ENCODE measurements at places on chromosomes 1 and 21.

GRCh38 chr1:117205368-117205767 lies 5.4 kb downstream of the VTCN1 start:
- no peak for DNase-seq

DNA sequence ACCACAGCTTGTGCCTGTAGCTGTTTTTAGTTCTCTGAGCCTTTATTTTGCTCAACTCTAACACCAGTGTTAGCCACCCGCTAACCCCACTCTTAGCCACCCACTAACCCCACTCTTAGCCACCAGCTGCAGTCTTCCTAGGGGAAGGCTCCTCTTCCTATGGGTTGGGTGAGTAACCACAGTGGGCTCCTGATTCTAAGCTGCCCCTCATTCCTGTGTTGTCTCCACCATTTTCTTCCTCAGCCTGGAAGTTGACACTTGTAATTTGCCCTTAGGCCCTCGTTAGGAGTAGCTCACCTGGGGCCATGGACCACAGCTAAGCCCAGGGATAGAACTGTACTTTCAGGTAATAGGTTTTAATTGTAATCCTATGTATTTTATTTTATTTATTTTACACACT lies 782.9 kb upstream of the TPTE start:
- DNase-seq, result no peak

DNA sequence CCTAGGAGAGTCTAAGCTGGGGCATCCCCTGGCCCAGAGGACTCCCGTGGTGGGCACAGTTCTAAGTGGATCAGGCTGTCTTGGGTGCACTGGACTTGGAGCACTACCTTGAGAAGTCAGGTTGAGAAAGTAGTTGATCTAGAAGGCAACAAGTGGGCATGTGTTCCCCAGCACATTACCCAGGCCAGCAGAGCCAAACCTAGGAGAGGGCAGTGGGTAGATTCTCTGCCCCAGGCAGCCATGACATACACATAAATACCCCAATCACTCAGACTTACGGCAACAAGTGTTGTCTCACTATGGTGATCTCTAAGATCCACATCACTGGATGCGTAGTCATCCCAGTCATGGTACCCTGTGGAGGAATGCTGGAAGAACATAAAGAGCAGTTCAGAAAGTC lies 1.6 kb upstream of the PMF1 start:
- DNase-seq, result no peak

GRCh38 chr1:5640845-5641244 lies 351.4 kb downstream of the NPHP4 start:
- no peak for DNase-seq

GRCh38 chr1:24451746-24452145 lies 36.1 kb downstream of the NIPAL3 start:
- no peak for DNase-seq

DNA sequence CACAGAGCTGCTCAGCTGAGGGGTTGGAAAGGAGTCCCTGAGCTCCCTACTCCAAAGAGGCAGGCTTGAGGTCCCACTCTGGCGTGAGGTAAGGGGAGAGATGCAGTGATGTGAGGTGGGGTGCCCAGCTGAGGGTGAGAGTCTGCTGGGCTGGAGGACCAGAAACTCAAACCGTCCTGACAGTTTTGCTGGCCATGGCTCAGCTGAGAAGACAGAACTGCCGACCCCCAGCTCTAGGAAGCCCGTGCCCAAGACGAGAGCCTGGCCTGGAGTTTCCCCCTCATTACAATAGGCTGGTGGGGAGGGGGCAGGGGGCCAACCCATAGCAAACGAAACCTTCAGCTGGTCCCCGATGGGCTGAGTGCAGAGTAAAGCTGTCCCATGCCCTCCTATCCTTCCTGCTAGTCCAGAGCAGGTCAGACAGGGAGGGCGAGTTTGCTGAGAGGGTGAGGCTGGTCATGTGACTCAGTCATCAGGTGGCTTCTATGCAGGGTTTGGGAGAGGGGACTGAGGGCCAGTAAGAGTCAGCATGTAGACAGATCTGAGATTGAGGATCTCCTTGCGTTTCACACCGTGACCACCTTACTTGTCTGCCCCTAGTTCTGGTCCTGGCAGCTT lies 129.3 kb downstream of the PRDM2 start:
- DNase-seq, result no peak

- DNase-seq, result no peak
Measured at GRCh38 chr1:48617252-48617651, 145.2 kb upstream of the SPATA6 start.

DNA sequence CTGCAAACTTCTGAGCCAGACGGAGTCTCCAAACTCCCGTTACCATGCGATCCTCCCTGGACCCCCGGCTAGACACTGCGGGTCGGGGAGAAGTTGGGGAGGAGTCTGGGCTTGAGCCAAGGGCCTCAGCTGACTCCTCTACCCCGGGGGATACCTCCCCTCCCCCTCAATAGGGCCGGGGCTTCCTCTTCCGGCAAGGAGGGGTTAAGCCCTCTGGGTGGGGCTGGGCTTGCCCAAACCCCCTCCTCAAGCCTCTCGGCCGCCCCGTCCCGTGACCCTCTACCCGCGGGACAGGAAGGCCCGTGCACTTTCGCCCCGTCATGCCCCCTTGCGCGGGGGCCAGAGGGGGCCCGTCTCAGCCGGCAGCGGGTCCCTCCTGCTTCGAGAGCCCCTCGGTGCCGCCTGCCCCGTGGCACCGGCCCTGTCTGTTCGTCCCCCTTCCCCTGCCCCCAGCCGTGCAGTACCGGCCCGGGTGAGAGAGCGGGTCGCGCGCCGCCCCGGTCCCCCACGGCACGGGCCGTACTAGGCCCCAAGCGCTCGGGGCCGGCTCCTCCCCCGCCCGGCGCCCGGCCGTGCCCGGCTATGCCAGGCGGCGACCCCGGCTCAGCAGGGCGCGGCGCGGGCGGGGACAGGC lies 652 bp downstream of the ARL8A start:
- no peak for DNase-seq

DNA sequence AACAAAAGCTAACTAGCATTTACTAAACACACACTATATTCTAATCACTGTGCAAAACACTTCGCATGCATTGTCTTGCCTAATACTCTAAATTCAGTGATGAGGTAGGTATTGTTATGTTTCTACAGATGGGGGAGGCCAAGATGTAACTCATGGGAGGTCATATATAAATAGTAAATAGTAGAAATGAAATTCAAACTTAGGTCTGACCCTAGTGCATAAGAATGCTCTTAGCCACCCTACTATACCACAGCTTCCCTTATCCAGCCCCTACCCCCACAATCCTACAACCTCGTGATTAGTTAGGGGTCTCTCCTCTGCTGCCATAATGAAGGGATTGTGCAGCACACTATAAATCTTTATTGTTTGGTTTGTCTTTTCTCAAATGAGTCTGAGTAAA lies 3.3 kb downstream of the PFDN2 start:
- no peak for DNase-seq

DNA sequence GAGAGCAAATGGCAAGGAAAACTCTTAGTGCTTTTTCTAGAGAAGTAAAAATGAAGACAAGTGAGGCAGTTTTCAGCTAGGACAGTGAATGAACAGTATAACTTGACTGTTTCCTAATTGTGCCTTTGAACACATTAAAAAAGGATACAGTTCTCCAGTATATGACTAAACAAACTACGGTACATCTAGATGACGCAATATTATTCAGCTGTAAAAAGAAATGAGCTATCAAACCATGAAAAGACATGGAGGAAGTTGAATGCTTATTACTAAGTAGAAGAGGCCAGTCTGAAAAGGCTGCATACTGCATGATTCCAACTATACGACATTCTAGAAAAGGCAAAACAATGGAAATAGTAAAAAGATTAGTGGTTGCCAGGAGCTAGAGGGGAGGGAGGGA lies 206.3 kb downstream of the SIPA1L2 start:
- no peak for DNase-seq

DNA sequence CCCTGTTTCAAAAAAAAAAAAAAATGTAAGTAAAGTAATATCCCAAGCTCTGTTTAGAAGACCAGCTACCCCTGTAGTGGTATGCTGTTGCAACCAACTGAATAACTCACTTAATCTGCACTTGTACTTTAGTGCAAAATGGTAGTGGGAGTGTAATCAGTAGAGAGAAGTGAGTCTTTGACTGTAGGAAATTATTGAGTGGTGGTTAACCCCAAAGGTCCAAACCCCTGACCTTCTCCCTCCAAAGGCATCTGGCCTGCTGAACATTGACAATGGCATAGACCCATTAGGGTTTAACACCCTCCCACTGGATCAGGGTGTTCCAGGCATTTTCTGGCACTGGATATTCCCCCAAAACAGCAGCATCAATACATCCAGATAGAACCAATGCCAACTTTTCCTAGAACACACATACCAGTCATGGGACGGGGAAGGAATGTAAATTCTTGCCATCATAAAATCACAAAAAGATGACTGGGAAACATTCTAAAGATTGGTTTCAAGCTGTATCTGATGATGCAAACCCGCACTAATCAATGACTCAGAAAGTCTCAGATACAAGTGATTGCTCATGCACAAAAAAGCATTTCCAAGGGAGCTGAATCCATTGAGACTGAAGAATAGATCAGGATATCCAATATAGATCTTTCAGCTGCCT lies 110.3 kb downstream of the MRPL39 start:
- DNase-seq, result no peak

GRCh38 chr1:212545941-212546635 lies 62.5 kb upstream of the ATF3 start:
- DNase-seq, result no peak

GRCh38 chr1:113786069-113786468 lies 26.2 kb downstream of the RSBN1 start:
- DNase-seq, result no peak

GRCh38 chr1:163241746-163242145 lies 39.0 kb upstream of the RGS5 start:
- no peak for DNase-seq

DNA sequence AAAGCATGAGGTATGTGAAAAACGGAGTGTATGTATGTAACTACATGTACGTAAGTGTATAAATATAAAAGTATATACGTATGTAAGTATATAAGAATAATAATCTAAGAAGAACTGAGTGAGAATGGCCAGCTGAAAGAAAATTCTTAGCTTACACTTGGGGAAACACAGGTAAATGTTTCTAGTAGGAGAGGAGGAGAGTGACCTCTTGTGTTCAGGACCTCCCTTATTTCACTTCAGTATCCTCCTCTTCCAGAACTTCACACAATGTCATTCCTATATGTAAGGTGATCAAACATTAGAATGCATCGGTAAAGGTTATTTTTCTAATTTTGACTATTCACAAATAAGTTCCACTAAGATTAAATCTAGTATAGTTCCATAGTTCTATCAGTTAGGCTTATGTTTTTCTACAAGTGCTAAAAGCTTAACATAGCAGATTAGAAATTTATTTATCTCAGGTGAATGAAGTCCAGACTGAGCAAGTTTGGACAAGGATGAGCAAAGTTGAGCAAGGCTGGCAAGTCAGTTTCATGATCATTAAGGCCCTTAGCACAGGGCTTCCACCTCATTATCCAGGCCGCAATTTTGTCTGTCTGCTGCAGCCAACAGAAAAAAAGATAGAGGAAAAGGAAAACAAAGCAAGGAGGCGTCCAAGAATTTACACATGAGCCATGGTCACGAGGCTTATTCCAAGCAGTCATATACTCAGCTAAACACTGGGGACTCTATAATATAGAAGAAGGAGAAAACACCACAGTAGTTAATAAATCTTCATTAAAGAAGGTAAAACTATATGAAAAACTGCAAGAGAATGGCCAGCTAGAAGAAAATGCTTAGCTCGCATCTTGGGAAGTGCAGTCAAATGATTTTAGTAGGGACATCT lies 7.1 kb upstream of the MROH9 start:
- no peak for DNase-seq

GRCh38 chr1:17893891-17894631 lies 138.9 kb downstream of the ACTL8 start:
- no peak for DNase-seq

DNA sequence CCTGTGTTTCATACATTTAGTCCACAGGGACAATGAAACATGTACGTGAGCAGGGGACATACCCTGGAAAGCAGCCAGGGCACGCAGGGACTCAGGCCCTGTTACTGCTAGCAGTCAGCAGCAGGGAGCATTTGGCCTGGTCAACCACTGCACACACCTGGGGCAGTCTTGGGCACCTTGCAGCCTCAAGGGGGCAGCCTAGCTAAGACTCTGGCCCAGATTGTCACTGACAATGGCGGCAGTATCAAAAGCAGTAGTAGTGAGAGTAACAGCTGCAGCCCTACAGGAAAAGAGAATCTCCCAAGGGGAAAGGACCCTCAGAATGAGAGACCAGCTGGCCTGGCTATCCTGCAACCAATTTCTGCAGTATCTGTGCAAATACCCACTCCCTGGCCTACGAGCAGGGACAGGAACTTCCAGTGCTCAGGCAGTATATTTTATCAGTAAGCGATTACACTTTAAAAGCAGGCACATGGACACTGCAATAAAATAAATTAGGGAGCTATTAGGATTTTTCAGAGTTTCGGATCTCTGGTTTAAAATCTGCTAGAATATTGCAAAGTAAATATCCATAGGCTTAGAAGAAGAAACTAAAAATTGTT lies 475.6 kb downstream of the LTN1 start:
- DNase-seq, result peak; percentile 12

- no peak for DNase-seq
Measured at GRCh38 chr1:163231385-163231784, 28.7 kb upstream of the RGS5 start.

GRCh38 chr1:178599745-178600144 lies 86.8 kb downstream of the TEX35 start:
- no peak for DNase-seq

DNA sequence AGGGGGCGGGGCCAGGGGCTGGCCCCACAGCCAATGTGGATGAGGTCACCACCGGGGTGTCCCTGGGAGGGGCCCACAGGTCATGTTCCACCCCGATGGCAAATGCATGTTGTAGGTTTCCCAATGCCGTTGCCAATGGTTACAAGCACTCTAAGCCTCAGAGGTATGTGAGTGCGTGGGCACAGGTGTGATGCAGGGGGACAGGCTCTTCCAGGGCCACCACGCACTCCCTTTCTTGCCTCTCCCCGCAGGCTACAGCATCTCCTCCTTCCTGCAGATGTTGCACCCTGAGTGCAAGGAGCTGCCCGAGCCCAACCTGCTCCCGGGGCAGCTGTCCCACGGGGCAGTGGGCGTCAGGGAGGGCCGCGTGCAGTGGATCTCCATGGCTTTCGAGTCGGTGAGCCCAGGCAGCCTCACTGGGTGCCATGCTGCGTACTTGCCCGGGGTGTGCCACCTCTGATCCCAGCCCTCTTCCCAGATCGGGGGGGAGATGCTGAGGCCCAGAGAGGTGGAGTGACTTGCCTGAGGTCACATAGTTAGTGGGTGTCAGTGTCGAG lies 52.4 kb downstream of the DISP3 start:
- no peak for DNase-seq

GRCh38 chr1:27545271-27545670 lies 55.3 kb upstream of the WASF2 start:
- DNase-seq, result no peak

GRCh38 chr1:114154963-114155322 lies 1.3 kb upstream of the SYT6 start:
- DNase-seq, result no peak

- no peak for DNase-seq
Measured at GRCh38 chr1:205429762-205430695, 8.2 kb upstream of the LEMD1 start.

All from activated CD8-positive, alpha-beta memory T cell treated with anti-CD3 and anti-CD28 coated beads for 4 hours (primary cell).